Fibroblast of skin of abdomen (primary cell): ENCODE measurements at places on chromosomes 5 and 9.

DNA sequence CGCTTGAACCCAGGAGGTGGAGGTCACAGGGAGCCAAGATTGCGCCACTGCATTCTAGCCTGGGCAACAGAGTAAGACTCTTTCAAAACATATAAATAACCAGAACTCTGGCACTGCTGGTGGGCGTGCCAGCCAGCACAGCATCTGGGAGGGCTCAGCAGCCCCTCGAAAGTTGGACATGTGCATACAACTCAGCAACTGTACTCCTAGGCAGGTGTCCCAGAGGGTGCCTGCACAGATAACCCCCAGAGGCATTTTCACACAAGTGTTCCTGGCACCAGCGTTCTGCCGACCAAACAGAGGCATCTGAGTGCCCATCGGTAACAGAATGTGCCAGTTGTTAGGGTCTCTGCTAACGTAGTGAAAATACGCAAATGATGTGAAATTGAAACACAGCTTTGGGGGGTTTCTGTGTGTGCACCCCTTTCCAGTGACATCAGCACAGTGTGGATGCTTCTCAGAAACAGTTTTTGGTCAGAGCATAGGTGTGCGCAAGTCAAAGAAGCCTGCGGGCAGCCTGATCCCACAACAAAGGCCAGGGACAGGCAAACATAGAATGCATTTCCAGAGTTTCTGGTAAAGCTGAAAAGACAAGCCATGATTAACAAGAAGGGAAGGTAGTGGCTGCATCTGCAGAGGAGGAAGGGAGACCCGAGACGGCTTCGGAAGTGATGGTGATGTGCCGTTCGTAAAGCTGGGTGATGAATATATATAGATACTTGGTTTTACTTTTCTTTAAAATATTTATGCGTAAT lies 190.2 kb downstream of the CACNA1B start:
- DNase-seq: no peak

GRCh38 chr5:119418606-119419100 lies 33.6 kb upstream of the HSD17B4 start:
- no peak for DNase-seq

GRCh38 chr9:107036367-107036766 lies 173.4 kb downstream of the ZNF462 start:
- no peak for DNase-seq

- no peak for DNase-seq
Measured at GRCh38 chr5:33316773-33317172, 124.0 kb upstream of the TARS1 start.

GRCh38 chr5:136446565-136446964 lies 81.2 kb upstream of the TRPC7 start:
- no peak for DNase-seq

- no peak for DNase-seq
Measured at GRCh38 chr9:103037508-103038477, 42.7 kb downstream of the CYLC2 start.

- DNase-seq: no peak
Measured at GRCh38 chr5:96816991-96817390, 9.2 kb upstream of the ERAP1 start.

DNA sequence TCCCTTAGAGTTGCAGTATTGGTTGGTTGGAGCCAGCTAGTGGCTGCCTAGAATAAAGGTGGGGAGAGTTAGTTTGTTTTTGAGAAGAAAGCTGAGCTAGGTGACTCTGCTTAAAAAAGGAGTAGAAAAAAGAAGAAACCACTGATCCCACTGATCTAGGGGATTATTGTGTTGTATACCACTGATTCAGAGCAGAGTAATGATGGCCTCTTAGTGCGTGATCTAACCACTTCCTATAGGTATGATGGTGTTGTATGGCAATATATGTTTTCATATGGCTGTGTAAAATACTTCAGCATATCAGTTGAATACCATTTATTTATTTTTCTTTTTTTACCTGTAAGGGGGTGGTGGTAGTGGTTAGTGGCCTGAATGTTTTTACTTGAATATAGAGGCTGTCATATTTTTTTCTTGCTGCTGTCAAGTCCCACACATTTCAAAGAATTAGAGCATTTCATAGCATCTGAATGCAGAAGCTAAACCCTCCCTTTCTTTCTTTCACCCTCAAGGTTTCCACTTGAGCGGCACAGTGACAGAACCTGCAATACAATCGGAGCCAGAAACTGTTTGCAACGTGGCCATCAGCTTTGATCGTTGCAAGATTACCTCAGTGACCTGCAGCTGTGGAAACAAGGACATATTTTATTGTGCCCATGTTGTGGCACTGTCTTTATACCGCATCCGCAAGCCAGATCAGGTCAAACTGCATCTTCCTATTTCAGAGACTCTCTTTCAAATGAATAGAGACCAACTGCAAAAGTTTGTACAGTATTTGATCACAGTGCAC lies 140.3 kb downstream of the ZSWIM6 start:
- DNase-seq: no peak

- peak; percentile 65 for DNase-seq
Measured at GRCh38 chr9:131755541-131756198, 15.8 kb upstream of the RAPGEF1 start.

- DNase-seq: no peak
Measured at GRCh38 chr5:82754036-82754746, 323.0 kb downstream of the TMEM167A start.

DNA sequence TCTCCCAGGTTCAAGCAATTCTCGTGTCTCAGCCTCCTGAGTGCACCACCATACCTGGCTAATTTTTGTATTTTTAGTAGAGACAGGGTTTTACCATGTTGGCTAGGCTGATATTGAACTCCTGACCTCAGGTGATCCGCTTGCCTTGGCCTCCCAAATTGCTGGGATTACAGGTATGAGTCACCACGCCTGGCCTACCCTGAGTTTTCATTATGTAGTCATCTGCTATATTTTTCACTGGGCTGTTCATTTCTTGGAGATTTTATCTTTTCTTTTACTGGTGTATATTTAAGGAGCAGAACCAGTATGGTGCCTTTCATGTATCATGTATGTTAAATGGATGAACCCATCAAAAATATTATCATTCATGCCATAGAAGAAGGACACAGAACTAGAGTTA lies 377.0 kb upstream of the ACTBL2 start:
- DNase-seq: no peak

DNA sequence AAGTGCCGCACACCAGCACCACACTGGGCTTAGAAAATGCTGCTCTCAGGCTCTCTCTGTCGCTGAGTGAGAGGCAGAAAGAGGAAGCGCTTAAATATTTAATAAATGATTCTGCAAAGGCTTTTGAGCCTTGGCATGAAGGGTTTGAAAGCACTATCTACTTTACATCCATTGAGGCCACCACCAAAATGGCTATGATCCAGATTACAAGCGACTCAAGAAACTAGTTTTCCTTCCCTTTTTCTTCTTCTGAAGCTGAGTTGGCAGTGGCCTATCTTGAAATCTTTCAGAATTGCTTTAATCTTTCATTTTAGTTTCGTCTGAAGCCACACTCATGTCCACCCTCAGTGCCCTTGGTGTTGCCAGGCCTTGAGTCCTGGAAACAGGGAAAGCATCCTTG lies 59.5 kb downstream of the EBF1 start:
- DNase-seq: no peak

- DNase-seq: peak; percentile 59
Measured at GRCh38 chr5:37966291-37966690, 126.5 kb upstream of the GDNF start.

DNA sequence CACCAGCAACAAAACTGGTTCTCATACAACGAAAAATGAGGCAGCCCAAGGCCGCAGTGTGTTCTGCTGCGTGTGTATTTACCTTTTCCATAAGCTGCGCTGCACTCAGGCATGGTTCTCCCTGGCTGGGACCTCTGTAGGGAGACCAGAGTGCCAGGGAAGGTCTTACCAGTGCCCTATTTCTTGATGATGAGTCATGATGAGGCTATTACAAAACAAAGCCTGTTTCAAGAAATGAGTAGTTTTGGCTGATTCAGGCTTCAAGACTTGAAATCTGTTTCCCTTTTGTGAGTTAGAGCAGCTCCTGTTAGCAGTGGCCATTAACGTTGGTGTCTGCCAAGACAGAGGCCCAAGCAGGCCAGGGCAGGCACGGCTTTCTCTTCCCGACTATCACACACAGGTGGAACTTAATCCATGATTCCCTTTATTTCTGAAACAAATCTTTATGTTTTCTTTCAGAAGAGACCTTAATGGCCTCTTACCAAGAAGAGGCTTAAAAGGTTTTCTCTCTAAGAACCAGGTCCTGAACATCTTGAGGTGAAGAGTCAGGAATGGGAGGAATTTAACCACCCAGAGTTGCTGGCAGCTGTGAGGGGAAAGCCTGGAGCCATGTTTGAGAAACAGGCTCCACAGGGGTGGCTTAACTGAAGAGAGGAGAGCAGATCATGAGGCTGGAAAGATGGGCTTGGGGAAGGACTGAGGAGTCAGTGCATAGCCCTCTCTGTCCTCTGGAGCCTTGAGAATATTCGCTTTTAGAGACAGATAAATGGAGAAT lies 41.4 kb upstream of the TIFAB start:
- DNase-seq: peak; percentile 76

GRCh38 chr9:98159301-98159700 lies 33.1 kb downstream of the CORO2A start:
- no peak for DNase-seq

DNA sequence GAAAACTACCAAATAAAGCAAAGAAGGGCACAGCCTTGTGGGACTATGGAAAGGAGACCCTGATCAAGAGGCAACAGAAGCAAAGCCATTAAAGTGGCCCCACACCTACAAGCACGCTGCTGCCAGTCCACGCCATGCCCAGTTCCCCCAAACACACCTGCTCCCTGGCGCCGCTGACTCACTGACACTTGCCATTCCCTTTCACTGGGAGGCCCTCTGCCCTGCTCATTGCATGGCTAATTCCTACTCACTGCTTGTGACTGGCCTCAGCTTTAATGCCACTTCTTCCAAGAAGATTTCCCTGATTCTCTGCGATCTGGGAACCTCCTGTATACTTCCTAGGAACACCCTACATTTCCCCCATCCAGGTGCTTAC lies 71.2 kb upstream of the TAF1L start:
- DNase-seq: no peak
